ENCODE measurements at places on chromosomes 2 and 18.

GRCh38 chr2:105926960-105927678, 182.4 kb downstream of the NCK2 start:
- DNase-seq, result no peak

GRCh38 chr2:61834893-61835292, 19.0 kb downstream of the FAM161A start:
- no peak for DNase-seq

DNA sequence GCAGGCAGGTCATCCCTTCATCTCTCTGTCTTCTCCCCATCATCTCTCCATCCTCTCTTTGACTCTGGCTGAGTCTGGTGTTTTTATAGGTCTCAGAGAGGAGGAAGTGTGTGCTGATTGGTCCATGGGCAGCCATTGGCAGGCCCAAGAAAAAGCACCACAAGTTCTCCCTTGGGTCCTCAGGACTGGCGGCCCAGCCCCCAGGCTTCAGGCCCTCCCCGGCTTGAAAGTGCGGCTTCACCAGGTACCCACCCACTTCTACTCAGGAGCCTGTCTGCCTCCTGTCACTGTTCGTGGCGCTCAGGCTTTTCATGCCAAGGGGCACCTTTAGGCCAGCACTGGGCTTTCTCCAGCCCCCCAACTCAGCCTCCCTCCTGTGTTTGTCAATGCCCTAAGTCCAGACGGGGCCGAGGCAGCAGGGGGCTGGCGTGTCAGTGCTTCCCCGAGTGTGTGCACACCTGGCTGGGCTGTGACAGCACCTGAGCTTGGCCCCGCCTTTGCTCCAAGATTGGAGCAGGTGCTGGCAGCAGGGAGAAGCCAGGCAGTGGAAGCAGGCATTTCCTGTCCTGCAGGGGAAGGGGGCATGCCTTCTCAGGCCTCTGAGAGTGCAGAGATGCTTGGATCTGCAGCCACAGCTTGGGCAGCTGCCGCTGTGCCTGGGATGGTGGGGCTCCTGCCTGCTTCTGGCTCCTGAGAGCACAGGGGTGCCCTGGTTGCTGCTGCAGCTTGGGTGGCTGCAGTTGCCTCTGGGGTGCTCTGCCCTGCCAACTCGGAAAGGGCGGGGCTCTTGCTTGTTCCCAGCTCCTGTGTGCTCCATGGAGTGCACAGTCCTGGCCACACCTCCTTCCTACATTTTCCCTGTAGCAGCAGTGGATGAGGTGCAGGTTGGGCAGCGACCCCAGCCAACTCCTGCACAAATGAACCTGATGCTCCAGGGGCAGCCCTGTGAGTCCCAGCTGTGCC, 34.1 kb downstream of the FBXO48 start:
- DNase-seq, result no peak

DNA sequence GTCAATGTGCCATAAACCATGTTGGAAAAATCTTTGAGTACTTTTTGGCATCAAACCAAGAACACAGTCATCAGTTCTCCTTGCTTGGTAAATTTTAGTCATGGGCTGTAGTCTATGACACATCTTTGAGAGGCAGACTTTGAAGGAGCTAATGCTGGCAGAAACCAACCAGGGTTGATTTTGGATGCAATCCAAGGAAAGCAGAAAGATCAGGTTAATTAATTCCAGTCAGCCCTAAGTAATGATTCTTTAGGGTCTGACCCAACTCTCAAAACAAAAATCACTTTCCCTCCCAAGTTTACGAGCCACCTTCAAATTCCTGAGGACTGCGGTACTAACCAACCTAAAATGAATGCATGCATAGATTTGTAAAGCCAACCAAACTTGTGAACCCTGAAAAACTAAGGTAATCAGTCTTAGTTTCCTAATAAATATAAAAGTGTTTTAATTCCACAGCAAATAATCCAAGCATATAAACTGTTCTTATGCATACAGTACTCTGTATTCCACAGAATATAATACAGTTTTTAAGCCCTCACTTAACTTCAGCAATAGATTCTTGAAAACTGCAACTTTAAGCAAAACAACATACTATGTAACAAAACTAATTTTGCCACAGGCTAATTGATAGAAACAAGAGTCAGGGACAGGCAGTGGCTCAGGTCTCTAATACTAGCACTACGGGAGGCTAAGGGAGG, 22.0 kb downstream of the AP1S3 start:
- DNase-seq, result no peak

DNA sequence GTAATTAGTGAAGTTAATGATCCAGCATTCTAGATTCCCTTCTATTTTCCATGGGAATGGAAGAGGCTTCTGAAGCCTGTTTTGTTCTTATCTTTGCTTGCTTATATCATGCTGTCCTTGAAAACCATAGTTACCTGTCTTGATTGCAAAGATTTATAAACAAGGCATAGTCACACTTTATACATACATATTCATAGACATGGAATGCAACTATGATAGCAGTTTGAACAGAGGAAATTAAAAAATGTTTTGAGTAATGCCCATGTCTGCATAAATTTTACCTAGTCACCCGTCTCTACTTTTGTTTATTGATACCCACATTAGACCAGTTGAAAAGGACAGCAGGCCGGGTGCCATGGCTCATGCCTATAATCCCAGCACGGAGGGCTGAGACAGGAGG, 289.0 kb downstream of the PTPRM start:
- DNase-seq, result no peak

- no peak for DNase-seq
These were observed 148.2 kb downstream of the PHLPP1 start for GRCh38 chr18:62863579-62864001.

DNA sequence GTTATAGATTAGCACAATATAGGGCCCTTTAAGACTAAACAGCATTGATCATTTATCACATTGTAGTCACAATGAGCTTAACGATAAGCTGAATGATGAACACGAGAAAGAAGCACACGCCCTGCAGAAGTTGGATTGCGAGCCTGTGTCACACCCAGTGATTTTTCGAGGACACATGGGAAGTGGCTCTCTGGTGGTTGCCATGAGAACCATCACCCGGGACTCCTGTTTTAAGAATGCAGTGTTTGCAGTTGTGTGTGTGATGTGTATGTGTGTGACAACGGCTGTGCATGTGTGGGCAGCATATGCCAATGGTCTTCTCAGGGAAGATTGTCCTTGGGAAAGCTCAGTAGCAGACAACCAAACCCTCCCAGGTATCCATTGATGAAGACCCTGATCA, 69.2 kb downstream of the PDCL3 start:
- no peak for DNase-seq

DNA sequence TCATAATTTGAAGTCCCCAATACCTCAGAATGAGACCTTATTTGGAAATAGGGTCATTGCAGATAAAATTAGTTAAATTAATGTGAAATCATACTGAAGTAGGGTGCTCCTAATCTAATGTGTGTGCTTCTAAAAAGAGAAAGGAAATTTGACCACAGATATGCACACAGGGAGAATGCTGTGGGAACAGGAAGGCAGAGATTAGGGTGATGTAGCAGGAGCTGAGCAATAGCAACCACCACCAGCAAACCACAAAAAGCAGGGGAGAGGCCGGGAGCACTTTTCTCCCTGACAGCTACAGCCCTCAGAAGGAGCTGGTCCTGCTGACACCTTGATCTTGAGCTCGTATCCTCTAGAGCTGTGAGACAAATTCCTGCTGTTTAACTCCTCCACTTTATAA, 24.6 kb upstream of the SCG2 start:
- no peak for DNase-seq

DNA sequence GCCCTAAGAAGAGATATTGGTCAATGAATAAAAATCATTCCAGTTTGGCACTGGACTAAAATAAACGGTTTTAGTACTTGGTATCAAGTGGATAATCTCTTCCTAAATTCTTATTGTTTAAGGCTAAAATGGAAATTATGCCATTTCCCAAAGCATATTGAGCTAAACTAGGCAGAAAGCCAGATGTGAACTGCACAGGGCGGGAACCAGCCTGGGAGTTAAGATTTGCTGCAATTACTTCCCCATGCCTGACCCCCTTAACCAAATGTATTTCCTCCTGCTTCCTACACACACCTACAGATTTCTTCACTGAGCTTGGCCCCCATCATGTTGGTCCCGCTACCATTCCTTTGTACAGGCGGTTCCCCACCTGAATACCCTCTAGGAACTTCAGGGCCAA, 12.2 kb downstream of the ZBTB7C start:
- no peak for DNase-seq

DNA sequence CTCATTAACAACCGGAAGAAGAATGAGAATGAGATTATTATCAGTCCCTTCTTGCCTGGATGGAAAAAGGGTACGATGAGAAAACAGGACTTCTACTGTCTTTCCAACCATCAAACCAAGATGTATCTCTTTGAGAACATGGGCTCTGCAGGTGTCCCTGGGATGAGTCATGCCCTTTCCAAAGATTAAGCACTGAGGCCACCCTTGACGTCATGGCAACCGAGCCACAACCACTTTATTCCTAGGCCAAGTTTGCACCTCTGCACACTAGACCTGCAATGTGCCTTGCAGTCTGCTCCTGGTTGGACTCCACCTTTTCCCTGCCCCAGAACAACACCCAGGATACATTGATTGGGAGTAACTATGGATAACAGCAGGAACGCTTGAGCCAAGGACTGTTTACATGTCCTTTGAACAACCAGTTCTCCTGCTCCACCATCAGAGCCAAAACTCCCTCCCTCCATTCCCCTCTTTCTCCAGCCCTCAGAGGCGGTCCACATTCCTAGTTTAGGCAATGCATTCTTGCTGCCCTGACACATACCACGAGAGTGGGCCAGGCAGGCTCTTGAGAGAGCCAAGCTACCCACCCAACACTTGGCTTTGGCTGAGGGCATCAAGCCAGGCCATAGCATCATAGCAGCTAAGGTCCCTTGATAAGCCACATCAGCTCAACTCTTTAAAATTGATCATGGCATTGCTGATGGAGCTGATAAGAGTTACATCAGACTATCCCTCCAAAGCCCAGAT, 310.7 kb downstream of the TNS1 start:
- no peak for DNase-seq

DNA sequence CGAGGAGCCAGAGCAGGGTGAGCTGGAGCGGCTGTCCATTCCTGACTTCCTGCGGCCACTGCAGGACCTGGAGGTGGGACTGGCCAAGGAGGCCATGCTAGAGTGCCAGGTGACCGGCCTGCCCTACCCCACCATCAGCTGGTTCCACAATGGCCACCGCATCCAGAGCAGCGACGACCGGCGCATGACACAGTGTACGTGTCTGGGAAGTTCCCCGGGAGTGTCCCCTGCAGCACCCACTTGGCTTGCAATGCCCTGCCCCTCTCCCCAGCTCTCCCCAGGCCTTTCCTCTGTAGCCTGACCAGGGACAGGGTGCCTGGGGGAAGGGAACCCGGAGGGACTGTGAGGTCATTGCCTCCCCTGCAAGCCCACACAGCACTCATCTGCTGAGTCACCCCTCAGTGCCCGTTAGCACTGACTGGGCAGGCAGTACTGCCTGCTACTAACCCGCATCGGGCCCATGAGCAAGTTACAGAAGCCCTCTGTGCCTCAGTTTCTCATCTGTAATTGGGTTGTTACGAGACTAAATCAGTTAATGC, 29.4 kb upstream of the GMPPA start:
- no peak for DNase-seq

DNA sequence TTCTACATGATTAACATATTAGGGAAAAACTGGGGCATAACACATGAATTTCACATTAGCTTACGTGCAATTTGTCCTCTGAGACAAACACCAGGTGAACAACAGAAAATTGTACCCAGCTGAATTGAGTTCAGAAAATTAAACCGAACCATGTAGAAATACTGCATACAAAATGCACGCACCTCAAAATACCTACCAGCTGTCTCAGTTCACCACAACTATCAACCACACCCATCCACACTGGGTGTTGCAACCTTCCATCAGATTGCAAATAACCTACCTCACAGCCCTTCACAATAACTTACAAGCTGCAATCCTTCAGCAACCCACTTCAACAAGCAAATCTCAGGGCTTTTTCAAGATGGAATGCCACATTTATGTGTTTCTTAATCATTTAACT, 55.9 kb downstream of the UNC50 start:
- DNase-seq, result no peak

- DNase-seq, result no peak
These were observed 158.9 kb downstream of the CCDC148 start for GRCh38 chr2:158297606-158298005.

DNA sequence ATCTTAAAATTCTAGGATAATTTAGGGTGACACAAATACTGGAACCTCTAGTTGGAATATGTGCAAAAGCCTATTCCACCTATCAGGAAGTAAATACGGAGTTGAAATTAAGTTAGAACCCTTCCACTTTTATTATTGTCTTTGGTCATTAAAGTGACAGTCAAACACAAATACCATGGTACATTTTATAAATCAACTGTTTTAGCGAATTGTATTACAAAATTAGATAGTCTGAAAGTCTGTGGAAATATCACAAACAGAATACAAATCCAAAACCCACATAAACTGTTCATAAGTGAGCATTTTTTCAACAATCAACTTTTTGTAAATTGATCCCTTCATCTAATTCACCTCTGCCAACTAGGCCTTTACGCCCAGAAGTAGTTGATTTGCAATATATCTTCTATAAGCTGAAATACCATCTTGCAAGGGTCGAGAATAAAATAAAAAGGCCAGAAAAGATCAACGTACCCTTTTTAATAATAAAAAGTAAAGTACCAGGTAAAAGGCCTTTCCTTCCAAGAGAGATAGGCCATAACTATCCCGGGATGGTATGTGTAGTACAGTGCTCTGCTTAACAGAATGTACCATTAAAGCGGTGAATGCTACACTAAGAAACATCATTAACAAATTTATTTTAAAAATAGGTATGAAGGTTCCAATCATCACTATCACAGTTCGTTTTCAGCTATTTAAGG, 1.3 kb downstream of the USP34 start:
- no peak for DNase-seq

DNA sequence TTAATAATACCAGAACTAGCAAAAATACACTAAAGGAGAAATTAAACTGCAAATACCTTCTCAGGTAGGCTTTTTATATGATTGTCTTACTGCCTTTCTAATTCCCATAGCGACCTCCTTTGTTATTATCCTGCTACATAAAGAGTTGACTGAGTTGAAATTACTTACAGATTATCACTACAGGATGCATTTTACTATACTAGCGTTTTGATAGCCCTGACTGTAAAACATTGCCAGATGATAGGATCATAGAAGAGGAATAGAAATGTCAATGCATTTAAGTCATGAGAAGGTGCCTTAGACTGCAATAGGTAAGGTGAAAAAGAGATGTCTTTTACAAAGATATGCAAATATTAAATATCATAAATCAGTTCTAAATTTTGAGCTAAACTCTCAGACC, 639.7 kb downstream of the NRXN1 start:
- no peak for DNase-seq

DNA sequence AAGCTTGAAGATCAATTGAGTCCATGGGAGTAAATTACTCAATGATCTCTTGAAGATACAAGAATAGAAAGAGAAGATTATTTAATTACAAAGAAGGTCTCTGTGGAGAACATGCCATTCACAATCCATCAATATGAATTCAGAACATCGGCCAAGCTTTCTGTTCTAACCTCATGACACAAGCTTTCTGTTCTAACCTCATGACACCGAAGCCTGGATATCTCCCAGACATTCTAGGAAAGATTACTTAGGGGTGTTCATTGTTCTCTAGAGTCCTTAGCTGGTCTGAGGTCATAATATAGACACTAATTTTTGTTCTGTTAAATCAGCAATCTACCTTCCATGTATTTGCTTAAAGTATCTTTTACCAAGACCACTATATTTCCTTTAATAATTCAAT, 95.5 kb downstream of the RDH14 start:
- no peak for DNase-seq

All from putamen (tissue), 1 donor.